ENCODE measurements at places on chromosomes 6 and 20. TPM values are rescaled to one million over a fixed set of nuclear protein-coding genes. Genes with fewer than 3 reads are reported as not detected.

DNA sequence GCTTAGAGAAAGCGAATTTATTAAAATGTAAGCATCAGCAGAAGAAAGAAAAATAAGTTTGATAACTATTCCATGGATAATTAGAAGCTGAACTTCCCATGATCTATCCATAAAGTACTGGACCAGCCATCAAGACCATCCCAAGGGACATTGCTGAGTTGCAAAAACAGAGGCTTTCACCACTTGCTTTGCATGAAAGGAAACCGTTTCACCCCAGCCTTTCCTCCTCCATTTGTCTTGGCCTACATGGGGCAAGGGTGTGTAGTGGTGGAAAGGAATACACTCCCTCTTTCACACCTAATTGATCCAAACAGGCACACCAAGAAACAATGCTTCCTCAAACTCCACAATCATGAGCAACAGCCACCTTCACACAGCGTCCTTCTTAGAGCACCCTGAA lies 10.4 kb downstream of the HIVEP2 start:
- no peak for DNase-seq

DNA sequence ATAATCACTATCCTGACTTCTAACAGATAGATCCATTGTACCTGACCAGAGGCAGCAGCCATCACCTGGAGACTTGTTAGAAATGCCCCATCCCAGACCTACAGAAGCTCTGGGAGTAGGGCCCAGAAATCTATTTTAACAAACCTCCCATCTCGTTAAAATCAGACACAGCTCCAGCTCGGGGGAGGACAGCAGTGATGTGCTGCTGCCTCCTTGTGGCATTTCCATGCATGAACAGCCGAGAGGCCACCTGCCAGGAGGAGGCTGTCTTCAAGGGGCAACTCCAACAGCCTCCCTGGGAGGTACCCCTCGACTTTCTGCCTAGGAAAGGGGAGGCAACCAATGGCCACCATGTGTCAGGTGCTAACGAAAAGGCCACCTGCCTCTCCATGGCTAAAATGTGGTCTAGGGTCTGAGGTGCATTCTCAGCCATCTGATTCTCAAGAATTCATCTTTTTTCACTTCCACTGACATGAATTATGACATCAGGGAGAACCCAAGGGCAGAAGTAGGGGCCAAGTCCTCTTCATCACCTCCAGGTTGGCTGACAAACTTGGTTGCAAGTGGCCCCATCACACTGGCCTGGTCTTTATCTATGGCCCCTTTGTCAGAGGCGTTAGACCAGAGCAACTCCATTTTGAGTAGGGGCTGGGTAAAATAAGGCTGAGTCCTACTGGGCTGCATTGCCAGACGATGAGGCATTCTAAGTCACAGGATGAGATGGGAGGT lies 12.2 kb upstream of the KCNK15 start:
- no peak for DNase-seq

DNA sequence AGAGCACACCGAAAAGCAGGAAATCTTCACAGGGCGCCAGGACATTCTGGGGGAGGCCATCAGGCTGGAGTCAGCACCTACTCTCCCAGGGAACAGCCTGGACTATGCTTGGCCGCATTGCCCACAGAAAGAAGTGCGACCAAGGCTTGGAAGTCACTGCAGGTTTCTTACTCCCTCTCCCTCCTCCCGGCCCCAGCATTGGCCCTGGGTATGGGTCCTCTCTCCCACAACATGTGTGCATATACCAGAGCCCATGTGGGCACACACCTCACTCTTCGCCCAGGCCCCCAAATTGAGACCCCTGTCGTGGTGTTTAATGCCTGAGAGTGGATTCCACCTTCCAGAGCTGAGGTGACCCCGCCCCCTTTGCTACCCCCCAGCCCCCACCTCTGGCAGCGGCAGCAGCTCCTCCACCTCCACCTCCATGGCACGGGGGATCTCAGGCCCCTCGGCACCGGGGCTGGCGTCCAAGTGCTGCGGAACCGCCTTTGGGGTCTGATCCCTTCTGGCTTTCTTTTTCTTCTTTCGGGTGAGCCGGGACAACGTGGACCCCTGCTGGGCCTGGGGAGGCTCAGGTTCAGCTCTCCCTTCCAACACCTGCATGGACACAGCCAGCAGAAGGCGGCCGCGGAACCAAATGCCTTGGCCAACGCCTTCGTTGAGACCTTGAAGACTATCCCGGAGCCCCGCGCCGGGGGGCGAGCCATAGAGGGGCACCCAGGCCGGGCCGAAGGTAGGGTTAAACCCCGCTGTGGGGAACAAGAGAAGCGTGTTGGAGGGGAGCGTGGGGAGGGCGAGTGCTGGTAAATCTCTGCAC lies 15.2 kb upstream of the SPAG4 start:
- DNase-seq = no peak

GRCh38 chr6:154800338-154800737 lies 67.1 kb downstream of the SCAF8 start:
- no peak for DNase-seq

The DEFB110 gene
- not detected for total RNA-seq

The OR12D3 gene
- not detected for total RNA-seq

GRCh38 chr6:29747688-29748250 lies 24.5 kb downstream of the HLA-F start:
- DNase-seq = no peak

The RNASET2 gene
- total RNA-seq = 14.3 TPM

The IPCEF1 gene
- total RNA-seq = not detected

The PHACTR1 gene
- total RNA-seq = 1.9 TPM

DNA sequence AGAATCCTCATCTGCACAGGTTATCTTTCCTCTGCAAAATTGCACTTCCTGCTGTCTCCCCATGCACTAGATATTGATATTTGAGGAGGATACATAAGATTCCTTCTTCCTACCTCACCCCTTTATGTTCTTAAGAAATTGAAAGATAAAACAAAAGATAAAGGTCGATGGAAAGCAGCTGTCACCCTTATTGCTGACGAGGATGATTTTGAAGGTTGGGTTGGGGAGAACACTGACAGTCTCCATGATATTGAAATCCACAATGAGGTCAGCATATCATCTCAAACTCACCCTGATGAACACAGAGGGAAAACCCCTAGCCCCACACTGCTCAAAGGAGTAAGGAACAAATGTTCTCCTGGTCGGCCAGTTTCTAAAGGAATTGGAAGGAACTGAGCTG lies 110.6 kb upstream of the FUT9 start:
- DNase-seq = no peak

- peak; percentile 73 for DNase-seq
Measured at GRCh38 chr20:49915380-49916145, at the start of gene SPATA2. Gene SPATA2 (minus strand): TSS chr20:49915529. CDS start chr20:49908490, 7,039 bp downstream.

The TDP2 gene
- total RNA-seq = 29.9 TPM

The LAMA2 gene
- 0.92 TPM for total RNA-seq

DNA sequence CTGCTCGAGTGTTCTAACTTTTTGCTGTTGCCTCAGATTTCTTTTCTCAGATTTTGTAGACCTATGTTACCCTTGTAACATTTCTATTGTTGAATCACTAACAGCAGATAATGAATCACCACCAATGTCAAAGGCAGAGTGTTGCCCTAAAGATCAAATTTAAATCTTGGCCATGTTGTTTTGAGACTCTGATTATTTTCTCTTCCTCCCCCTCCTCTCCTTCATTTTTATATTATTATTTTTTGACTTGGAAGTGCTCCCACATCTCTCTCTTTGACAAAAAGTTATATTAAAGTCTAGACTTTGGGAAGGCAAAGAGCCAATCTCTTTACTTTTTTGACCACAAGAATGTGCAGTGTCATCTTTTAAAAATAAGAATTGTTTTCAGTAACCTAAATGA lies 422.7 kb downstream of the NKAIN2 start:
- DNase-seq = no peak

DNA sequence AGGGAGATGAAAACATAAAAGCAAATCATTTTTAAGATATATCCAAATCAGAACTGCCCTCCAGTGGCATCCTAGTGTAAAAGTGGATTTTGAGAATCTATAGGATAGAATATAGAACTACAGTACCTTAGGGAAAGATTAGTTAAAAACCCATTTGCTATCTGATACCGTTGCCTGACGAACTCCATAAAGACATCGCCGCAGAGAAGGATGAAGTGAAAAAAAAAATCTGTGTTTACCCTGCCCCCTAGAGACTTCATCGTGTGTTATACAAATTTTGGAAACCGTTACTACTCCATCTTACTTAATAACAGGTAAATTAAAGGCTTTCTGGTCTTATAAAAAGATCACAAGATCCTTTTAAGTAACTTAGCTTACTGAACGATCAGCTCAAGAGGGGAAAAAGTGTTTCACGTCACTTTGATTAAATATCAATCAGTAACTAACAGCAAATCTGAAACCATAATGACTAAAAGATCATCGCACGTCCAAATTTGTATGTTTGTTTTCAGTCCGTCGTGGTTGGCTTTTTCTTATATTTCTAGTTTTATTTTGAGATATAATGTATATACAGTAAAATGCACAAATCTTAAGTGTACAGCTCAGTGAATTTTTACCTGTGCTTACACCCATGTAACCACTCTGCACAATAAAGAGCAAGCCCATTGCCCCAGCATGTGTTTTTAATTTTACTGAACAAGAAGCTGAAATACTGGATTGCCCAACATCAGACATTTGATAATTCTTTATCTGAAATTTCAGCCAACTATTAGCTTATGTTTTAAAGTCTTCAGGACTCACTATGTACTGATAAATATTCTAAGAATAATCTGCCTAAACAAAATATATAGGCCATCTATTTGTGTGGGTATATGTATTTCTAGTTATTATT lies 881 bp upstream of the MCM3 start:
- DNase-seq = no peak

The FBXL4 gene
- 15.2 TPM for total RNA-seq

The WFDC12 gene
- 0.18 TPM for total RNA-seq

GRCh38 chr20:24769878-24770627 lies 179.0 kb upstream of the CST7 start:
- DNase-seq = no peak

DNA sequence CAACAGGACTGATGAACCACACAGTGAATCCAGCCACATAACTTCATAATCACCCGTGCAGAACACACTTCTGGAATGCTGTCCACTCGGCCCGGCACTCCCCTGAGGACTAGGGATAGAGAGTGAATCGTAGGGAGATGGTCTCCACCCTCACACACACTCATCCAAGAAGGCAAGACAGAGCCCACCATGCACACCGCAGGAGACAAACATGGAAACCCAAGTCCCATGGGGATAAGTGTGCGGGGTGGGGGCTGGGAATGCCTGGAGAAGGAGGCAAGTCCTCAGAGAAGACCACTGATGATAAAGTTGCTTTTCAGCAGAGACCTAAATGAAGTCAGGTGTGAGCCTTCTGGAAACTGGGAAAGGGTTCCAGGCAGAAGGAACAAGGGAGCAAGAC lies 399.2 kb upstream of the AGPAT4 start:
- DNase-seq = no peak

The MROH8 gene
- total RNA-seq = 0.35 TPM

GRCh38 chr6:41728073-41728936 lies 7.1 kb downstream of the TFEB start:
- DNase-seq = no peak

DNA sequence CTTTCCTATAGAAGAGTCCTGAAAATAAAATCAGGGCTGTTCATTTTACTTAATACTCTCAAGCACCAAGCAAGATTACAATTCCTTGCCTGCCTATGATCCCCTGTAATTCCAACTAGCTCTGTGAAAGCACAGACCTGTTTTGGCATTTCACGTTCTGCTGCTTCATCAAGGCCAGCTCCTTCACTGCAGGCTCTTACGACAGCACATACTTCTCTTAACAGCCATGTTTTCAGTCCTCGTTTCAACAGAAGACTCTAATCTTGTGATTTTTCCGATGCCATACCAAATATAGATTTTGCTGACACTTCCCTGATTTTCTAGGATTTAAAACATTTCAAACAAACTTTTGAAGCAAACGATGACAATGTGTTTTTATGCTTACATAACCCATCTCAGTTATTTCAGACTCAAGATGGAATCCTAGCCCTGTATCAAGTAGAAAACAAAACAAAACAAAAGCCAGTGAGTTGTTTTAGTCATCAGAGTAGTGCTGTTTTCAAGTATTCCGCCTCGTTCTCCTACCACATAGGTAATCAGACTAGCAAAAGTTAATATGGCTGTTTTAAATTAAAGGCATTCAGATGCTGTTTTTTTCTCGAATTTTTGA lies 616.5 kb upstream of the CITED2 start:
- DNase-seq = no peak

DNA sequence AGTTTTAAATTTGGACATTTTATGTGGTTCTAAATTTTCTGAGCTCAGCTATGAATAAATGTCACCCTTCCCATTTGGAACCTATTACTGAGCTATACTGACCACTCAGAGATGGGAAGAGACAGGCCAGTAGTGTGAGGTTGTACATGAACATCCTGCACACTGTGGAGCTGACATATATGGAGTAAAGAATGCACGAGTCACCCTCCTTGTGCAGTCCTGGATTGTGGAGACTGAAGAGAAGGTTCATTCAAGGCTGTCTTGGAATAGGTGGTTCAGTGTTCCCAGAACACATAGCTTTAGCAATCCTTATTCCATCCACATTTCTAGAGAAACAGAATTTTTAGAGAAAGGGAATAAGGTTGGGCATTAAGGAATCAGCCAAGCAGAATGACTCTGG lies 50.3 kb upstream of the OGFRL1 start:
- no peak for DNase-seq

GRCh38 chr6:129790785-129791184 lies 70.3 kb downstream of the TMEM244 start:
- DNase-seq = no peak

DNA sequence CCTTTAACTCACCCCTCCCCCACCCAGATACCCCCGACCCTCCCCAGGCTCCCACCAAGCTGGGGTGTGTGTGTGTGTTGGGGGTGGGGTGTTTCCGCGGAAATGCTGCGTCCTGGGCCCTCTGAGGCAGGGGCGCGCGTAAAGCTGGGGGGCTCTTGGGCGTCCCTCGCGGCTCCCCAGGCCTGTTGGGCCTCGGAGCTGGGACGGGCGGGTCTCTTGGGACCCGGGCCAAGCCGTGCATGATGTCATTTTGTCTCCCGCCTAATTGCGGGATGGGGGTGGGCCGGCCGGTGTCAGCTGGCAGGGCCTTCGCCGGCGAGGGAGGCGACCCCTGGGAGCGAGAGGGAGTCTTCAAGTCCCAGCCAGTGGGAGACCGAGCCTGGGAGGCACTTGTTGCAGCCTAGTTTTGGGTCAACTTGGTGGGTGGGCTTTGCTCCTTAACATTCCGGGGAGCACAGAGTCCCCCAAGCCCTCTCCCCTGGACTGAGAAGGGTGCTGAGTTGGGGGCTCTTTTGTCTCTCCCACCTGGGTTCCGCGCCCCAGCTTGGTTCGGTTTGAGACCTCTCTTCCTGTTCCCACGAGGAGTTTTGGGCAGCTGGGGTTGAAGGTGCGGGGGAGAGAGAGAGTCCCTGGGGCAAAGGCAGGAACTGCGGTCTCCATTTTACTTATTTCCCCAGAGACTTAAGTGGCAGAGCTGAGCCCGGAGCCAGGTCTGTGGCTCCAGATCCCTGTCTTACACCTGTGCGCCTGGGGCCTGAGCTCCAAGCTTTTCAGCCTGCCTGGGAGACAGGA lies 623 bp downstream of the MYBL2 start:
- DNase-seq = no peak

GRCh38 chr6:152135755-152136448 lies 328.4 kb downstream of the ESR1 start:
- DNase-seq = no peak

The NRSN1 gene
- not detected for total RNA-seq
